Spinal cord (tissue), 10 donors: ENCODE measurements at places on chromosomes 2 and 18. TPM values are rescaled to one million over a fixed set of nuclear protein-coding genes. Genes with fewer than 3 reads are reported as not detected.

DNA sequence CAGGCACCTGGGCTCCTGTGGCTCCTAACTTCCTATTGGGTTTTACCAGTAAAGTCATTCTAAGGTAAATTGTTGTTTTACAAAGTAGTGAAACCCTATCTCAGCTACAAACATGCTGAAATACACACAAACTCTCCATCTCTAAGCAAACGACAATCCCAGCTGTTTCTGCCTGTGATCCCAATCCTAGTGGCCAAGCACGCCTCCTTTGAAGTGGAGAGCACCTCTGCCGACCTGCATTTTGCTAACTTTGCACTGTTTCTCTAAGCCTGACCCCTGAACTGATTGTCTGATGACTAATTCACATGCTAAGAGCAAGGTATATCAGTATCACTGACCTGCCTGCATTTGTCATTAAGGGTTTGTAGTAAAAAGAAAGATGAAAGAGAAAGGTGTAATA lies 124.3 kb downstream of the PAX3 start:
- no peak overlapping the region for H3K27ac ChIP-seq
- H3K27me3 ChIP-seq: peaks cover 4% of the 10 kb centered on the region
- H3K36me3 ChIP-seq: no peaks in the 10 kb centered on the region
- no peak for DNase-seq
- no peaks in the 10 kb centered on the region for H3K4me1 ChIP-seq

Gene ZSWIM2
- 0.55 TPM for polyA plus RNA-seq

- peaks cover 3% of the 10 kb centered on the region for H3K4me1 ChIP-seq
- no peaks in the 10 kb centered on the region for H3K27me3 ChIP-seq
- no peak overlapping the region for H3K27ac ChIP-seq
- DNase-seq: no peak
- H3K36me3 ChIP-seq: no peaks in the 10 kb centered on the region
- no peak overlapping the region for H3K4me3 ChIP-seq
Observed at GRCh38 chr2:236694146-236694888, 124.7 kb downstream of the ACKR3 start.

GRCh38 chr18:63213331-63213900 lies 106.2 kb downstream of the BCL2 start:
- H3K36me3 ChIP-seq: no peaks in the 10 kb centered on the region
- no peak overlapping the region for H3K27ac ChIP-seq
- no peak for DNase-seq
- H3K4me1 ChIP-seq: peaks cover 9% of the 10 kb centered on the region

Gene LHCGR
- polyA plus RNA-seq: 0.67 TPM

Gene SERPINB10
- polyA plus RNA-seq: 0.17 TPM

DNA sequence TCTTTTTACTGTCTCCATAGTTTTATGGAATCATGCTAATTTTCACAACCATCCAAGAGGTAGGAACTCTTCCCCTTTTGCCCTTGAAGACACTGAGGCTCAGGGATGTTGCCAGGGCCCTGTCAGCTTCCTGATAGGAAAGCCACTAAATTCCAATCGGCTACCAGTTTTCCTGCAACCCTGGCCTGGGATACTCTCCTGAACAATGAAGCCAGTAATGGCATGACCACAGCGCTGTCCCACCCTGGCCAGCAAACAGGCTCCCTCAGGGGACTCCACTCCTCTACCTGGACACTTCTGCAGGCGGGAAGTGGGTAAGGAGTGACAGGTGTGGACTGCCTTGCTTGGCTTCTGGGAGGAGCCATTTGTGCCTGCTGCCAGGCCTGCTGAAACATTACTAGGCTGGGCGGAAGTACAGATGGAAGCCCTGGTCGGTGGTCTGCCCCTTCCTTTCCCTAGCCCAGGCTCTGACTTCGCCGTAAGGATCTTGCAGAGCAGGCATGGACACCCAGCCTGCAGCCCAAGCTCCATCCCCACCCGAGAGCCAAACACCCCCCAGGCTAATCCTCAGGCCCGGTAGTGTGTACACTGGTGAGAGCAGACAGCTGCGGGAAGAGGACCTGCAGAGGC lies 78.8 kb upstream of the SMAD2 start:
- no peaks in the 10 kb centered on the region for H3K27me3 ChIP-seq
- peaks cover 8% of the 10 kb centered on the region for H3K4me1 ChIP-seq
- H3K4me3 ChIP-seq: no peak overlapping the region
- no peaks in the 10 kb centered on the region for H3K36me3 ChIP-seq
- H3K27ac ChIP-seq: no peak overlapping the region
- DNase-seq: no peak

- peaks cover 26% of the 10 kb centered on the region for H3K4me1 ChIP-seq
- no peak overlapping the region for H3K4me3 ChIP-seq
- peaks cover 2% of the 10 kb centered on the region for H3K27me3 ChIP-seq
- no peaks in the 10 kb centered on the region for H3K36me3 ChIP-seq
- no peak for DNase-seq
- no peak overlapping the region for H3K27ac ChIP-seq
Observed at GRCh38 chr18:49626842-49627467, 65.1 kb downstream of the LIPG start.

DNA sequence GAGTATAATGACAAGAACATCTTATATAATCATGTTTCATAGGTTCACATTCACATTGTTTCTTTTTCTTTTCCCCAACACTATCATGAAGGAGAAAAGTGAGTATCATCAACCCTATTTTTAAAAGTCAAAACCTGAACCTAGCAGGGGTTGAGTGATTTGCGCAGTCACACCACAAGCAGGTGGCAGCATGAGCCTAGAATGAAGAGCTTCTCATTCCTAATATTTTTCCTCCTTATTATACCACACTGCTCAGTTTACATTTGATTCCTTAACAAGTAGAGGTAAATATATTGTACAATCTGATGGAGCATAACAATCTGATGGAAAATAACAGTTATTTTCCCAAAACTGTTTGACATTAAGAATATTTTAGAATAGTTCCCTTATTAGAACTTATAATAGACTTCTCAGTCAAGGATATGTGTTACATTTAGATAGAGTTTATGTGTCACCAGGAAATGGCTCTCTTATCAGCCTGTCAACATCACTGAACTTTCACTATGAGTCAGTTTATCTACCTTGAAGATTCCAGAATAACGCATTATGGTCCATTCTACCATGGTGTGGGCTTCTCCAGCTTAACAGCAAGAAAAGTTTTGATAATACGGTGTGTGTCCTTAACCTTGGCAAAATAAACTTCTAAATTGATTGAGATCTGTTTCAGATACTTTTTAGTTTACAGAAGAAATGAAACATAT lies 119.5 kb downstream of the NEB start:
- H3K27me3 ChIP-seq: no peaks in the 10 kb centered on the region
- no peaks in the 10 kb centered on the region for H3K4me1 ChIP-seq
- no peaks in the 10 kb centered on the region for H3K36me3 ChIP-seq
- no peak for DNase-seq
- no peak overlapping the region for H3K27ac ChIP-seq

- DNase-seq: no peak
- H3K27me3 ChIP-seq: no peaks in the 10 kb centered on the region
- no peak overlapping the region for H3K4me3 ChIP-seq
- H3K4me1 ChIP-seq: peaks cover 83% of the 10 kb centered on the region
Observed at GRCh38 chr2:217931846-217932560, 70.8 kb downstream of the TNS1 start.

Gene CARF
- 12.6 TPM for polyA plus RNA-seq
